ENCODE measurements at places on chromosomes 3 and 15. TPM values are rescaled to one million over a fixed set of nuclear protein-coding genes. Genes with fewer than 3 reads are reported as not detected.

GRK7 gene
- 0.10 TPM for total RNA-seq

DNA sequence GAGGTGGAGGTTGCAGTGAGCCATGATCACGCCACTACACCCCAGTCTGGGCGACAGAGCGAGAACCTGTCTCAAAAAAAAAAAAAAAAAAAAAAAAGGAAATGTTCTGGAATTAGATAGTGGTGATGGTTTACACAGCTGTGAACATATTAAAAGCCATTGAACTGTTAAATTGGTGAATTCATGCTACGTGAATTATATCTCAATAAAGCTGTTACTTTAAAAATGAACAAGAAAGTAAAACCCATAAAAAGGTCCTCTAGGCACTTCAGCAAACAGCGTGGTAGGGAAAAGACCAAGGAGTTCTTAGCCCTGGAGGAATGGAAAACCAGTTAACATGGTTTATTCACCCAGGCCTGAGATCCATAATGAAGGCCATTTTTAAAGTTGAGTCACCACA lies 180.1 kb downstream of the ATG7 start:
- no peak for DNase-seq
- no peak overlapping the region for H3K4me3 ChIP-seq
- no peaks in the 10 kb centered on the region for H3K27me3 ChIP-seq
- no peaks in the 10 kb centered on the region for H3K36me3 ChIP-seq
- H3K4me1 ChIP-seq: no peaks in the 10 kb centered on the region

DNA sequence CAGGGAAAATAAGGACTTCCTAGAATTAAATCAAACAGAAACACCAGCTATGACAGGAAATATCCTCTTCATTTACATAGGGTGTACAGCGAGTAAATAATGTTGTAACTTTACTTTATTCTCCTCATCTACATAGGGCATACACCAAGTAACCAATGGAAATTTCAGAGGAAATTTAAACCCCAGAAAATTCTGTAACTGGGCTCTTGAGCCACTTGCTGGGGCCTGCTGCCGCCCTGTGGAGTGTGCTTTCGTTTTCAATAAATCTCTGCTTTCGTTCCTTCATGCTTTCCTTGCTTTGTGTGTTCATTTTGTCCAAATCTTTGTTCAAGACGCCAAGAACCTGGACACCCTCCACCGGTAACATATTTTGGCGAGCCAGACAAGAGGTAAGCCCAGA lies 990.4 kb upstream of the CADM2 start:
- H3K36me3 ChIP-seq: no peaks in the 10 kb centered on the region
- H3K4me1 ChIP-seq: no peaks in the 10 kb centered on the region
- DNase-seq: no peak
- no peaks in the 10 kb centered on the region for H3K27me3 ChIP-seq
- peak overlapping the region; percentile 73 for H3K27ac ChIP-seq

PGBD4 gene
- 2.3 TPM for total RNA-seq

DNA sequence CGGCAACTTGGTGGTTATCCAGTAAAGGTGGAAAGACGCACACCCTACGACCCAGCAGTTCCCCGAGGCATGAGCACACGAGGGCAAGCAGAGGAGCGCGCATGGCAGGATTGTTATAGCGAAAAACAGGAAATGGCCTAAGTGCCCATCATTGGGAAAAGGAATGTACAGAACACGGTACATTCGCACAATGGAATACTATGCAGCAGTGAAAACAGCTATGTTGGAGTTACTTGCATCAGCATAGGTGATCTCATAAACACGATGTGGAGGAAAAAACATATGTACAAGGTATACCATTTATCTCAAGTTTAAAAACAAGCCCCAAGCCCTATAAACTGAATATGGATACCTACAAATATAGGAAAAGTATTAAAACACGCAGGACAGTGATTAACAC lies 6.7 kb upstream of the LINGO1 start:
- no peak overlapping the region for H3K27ac ChIP-seq
- no peak overlapping the region for H3K4me3 ChIP-seq
- no peak for DNase-seq
- H3K27me3 ChIP-seq: no peaks in the 10 kb centered on the region
- H3K4me1 ChIP-seq: peaks cover 9% of the 10 kb centered on the region

GRCh38 chr15:37016231-37016630 lies 84.1 kb downstream of the MEIS2 start:
- no peak overlapping the region for H3K27ac ChIP-seq
- H3K4me3 ChIP-seq: no peak overlapping the region
- no peaks in the 10 kb centered on the region for H3K36me3 ChIP-seq

Data from Panc1 (cell line).